Activated CD4-positive, alpha-beta T cell treated with anti-CD3 and anti-CD28 coated beads, Interleukin-2, amount 50 U/mL, for 1 hour (primary cell): ENCODE measurements at places on chromosomes 16 and 17.

DNA sequence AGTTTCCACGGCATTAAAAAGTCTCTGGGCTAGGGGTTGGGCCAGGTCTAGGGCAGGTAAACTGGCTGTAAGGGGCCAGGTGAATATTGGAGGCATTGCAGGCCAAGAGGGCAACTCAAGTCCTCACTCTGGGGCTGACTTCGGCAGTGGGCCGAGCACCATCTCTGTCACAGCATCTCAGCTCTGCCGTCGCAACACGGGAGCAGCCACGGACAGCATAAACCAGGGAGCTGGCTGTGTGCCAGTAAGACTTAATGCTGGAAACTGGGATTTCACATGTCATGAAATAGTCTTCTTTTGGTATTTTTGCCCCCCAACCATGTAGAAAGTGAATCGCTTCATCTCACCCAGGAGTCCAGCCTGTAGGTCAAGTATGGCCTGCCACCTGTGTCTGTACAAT is 12.6 kb upstream of the LGALS9 start:
- no peak for DNase-seq

GRCh38 chr17:787641-788221 is 5.6 kb downstream of the MRM3 start:
- DNase-seq, result no peak

DNA sequence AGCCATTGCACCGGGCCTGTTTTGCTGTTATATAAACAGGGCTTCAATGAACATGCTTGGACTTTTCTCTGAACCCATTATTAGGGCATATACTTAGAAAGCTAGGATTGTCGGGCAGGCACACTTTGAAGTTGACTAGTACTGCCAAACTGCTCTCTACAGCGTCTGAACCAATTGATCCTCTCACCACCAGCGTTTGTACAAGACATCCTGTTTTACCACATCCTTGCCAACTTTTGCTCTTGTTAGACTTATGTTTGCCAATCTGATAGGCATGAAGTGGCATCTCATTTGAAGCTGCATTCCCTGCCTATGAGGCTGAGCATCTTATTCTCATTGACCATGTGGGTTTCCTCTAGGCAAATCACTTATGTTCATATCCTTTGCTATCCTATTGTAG is 7.4 kb upstream of the PPP1R9B start:
- DNase-seq, result no peak

GRCh38 chr17:65064452-65065019 is 8.0 kb upstream of the GNA13 start:
- DNase-seq, result no peak

DNA sequence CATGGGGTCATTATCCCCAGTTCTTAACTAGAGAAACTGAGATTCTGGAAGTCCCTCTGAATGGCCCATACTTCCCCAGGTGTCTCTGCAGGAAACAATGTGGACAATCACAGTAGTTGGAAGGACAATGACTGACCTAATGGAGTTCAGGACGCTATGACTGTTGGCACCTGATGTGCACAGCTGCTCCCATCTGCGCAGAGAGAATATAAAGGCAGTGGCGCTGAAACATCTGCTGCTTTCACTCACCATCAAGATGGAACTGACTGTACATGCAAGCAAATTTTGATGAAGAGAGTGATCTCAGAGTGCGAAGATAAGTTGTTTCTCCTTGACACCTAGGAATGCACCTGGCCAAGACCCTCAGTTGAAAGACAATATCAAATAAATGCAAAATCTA is 395.7 kb upstream of the ASIC2 start:
- DNase-seq, result no peak

DNA sequence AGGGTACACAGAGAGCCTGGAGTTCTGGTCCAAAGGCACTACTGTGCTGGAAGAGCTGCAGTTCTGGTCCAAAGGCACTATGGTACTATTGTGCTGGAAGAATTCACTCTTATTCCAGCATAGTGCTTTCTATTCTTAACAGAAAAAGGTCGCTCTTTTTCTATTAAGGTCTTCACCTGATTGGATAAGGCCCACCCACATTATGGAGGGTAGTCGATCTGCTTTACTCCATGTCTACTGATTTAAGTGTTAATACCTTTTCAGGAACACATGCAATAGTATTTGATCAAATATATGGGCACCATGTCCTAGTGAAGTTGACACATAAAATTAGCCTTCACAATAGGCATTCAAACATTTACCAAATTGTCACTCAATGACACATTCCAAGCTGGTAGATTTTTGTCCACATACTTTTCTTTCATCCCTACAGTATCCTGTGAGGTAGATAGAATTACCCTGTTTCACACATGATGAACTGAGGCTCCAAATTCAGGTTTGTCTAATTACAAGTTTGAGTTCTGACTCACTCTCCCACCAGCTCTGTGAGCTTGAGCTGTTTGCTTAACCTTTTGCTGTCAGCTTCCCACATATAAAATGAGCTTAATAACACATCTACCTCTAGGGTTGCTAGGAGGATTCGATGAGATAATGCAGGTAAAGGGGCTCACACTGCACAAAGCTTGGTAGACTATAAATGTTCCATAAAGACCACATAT is 129.9 kb downstream of the AIPL1 start:
- no peak for DNase-seq

- no peak for DNase-seq
Observed at GRCh38 chr17:61057257-61057656, 342.4 kb upstream of the TBX2 start.

GRCh38 chr16:69741951-69742904 is 12.5 kb downstream of the NOB1 start:
- no peak for DNase-seq

- DNase-seq, result no peak
Observed at GRCh38 chr16:82043680-82044584, 8.9 kb downstream of the HSD17B2 start.

DNA sequence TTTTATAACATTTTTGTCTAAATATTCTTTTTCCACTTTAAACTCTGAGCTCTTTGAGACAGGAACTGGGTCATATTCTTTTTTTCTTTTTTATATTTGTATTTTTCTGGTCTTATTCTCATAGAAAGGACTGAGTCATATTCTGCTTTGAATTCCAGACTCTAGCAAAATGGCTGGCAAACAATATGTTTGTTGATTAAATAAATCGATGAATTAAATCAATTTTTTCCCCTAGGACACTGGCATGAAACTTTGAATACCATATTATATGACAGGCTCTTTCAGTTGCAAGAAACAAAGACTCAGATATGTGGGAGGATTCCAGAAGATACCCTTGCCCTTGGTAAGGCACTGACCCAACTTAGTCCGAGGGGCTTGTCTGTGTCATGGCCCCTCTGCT is 3.1 kb upstream of the RGS9 start:
- no peak for DNase-seq

DNA sequence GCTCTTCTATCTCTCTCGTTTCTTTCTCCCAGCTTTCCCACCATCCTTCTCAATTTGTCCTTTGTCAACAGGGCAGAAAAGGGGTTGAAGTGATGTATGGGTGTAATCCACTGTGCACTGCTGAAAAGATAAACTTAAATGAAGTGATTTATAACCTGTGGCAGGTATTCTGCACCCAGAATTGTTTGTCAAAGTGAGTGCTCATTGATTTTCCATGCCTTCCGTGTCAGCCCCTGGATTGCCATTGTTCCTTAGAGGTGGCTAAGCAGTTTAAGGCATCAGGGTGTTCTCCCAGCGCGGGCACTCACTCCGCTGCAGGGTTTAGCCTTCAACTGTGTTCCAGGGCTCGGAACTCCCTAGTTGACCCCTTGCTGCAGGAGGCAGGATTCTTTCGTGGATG is 82.9 kb downstream of the PITPNC1 start:
- no peak for DNase-seq

GRCh38 chr17:274902-275301 is 77.7 kb downstream of the RPH3AL start:
- DNase-seq, result no peak

- DNase-seq, result no peak
Observed at GRCh38 chr16:8893426-8893825, 11.3 kb downstream of the LITAFD start.

DNA sequence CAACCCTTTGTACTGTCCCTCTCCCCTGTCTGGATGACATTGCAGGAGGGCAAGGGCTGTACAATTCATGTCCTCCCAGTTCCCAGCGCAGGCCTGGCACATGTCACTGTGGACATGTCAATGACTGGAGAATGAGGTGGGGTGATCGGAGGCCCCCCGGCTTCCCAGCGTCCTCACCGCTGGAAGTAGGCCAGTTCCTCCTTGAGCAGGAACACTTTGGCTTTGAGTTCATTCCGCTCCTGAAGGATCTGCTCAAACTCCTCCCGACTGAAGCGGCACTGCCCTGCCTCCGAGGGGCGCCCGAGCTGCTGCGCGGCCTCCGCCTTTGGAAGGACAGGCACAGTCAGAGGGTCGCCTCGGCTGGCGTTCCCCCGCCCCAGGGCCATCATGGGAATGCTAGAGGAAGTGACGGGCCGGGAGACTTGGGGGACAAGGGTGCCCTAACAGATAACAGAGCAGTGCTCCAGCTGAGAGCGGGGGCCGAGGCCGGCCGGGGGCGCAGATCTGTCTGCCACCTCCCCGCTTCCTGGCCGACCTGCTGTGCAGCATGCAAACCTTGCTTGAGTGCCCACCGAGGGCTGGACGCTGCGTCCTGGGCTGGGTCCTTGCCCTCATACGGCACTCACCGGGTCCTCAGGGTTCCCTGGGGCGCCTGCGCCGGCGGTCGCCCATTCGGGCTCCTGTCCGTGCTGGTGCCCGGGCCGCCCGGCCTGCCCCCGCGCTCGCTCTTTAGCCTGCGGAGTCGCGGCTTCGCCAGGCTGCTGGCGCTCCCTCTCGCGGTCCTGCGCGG is 1.3 kb downstream of the RILP start:
- no peak for DNase-seq

DNA sequence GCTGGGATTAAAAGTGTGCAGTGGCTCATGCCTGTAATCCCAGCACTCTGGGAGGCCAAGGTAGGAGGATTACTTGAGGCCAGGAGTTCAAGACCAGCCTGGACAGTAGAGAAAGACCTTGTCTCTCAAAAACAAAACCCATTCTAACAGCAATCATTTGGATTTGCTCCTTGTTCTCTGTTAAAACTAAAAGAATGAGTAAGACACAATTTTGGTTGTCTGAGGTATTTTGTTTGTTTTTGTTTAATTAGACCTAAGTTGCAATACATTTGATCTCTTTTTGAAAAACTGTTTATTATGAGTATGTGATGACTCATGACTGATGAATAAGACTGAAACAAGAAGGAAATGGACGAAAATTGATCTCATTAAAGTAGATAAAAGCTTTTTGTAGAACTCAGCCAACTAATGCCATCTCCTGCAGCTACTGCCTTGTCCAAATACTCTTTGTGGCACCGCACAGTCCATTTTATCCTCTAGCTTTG is 29.0 kb downstream of the GLG1 start:
- no peak for DNase-seq

GRCh38 chr16:66131156-66131807 is 235.2 kb upstream of the CDH5 start:
- no peak for DNase-seq

- no peak for DNase-seq
Observed at GRCh38 chr17:82097184-82097918, 685 bp downstream of the FASN start.

DNA sequence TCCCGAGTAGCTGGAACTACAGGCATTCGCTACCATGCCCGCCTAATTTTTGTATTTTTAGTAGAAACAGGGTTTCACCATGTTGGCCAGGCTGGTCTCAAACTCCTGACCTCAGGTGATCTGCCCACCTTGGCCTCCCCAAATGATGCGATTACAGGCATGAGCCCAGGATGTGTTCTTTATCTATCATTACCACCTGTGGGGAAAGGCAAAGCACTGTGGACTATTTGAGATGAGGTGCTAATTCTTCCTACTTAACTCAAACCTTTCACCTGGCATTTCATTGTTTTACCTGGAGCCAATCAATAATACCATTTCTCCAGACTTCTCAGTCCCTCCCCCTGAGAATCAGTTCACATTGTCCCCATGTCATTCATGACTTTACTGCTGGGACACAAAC is 20.4 kb upstream of the PPM1D start:
- no peak for DNase-seq

DNA sequence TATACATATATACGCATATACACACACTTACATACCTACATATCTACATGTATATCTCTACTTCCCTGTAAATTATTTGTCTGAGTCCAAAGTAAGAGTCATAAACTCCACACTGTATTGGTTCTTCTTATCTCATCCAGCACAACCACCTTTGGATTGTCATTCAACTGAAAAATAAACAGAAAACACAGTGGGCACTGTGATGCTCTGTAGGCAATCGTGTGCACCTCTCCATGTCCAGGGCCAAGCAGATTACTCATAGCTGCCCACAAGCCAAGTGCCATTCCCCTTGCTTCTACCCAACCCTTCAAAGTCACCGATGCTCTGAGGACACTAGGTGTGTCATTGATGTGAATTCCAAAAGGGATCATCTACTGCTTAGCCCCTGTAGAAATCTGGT is 12.9 kb upstream of the TEKT3 start:
- no peak for DNase-seq

GRCh38 chr17:13153036-13153435 is 135.2 kb upstream of the ELAC2 start:
- DNase-seq, result no peak

GRCh38 chr16:30972872-30973271 is 12.1 kb upstream of the HSD3B7 start:
- DNase-seq, result no peak
